ENCODE measurements at places on chromosomes 12 and 14. TPM values are rescaled to one million over a fixed set of nuclear protein-coding genes. Genes with fewer than 3 reads are reported as not detected.

The TAS2R9 gene
- not detected for total RNA-seq

The TMEM117 gene
- total RNA-seq: 0.80 TPM

The KCNJ8 gene
- 0.23 TPM for total RNA-seq

The MIS18BP1 gene
- 51.3 TPM for total RNA-seq

DNA sequence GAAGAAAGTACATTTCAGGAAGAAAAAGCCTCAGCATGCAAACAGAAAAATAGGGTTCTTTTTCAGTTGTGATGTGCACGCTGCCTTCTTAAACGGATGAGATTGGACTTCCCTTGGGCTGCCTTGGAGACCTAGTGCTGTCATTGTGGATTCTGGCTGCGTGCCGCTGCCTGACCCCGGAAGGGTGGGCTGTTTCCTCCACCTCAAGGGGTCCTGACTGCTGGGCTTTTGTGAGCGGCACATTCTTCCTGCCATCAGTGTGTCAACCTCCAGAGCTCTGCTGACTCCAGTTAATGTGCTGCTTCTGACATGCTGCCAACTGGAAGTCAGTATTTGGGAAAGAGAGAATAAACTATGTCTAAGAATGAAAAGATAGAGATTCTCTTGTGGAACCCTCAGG is 25.1 kb downstream of the CCNK start:
- H3K27me3 ChIP-seq: peaks cover 24% of the 10 kb centered on the region
- peaks cover 67% of the 10 kb centered on the region for H3K36me3 ChIP-seq
- no peak for DNase-seq
- H3K4me1 ChIP-seq: peaks cover 8% of the 10 kb centered on the region
- peak overlapping the region; percentile 21 for H3K4me3 ChIP-seq

DNA sequence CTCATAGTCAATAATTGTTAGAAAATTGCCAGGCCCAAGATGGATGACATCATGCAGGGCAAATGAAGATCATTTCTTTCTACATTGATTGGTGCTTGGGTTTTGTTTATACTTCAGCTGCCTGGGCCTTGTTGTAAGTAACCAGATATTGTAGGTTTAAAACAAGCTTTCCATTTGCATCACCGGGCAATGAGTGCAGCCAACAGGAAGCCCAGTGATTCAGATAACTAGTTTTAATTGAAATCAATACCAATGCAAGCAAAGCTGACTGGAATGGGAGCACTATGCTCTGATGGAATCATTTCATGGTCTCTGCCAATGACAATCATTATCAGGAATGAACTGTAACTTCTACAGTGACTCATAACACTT is 279.3 kb downstream of the DUSP6 start:
- peaks cover 1% of the 10 kb centered on the region for H3K27me3 ChIP-seq
- no peak overlapping the region for H3K27ac ChIP-seq
- H3K4me1 ChIP-seq: peaks cover 30% of the 10 kb centered on the region
- H3K36me3 ChIP-seq: no peaks in the 10 kb centered on the region
- no peak for DNase-seq
- no peak overlapping the region for H3K4me3 ChIP-seq

DNA sequence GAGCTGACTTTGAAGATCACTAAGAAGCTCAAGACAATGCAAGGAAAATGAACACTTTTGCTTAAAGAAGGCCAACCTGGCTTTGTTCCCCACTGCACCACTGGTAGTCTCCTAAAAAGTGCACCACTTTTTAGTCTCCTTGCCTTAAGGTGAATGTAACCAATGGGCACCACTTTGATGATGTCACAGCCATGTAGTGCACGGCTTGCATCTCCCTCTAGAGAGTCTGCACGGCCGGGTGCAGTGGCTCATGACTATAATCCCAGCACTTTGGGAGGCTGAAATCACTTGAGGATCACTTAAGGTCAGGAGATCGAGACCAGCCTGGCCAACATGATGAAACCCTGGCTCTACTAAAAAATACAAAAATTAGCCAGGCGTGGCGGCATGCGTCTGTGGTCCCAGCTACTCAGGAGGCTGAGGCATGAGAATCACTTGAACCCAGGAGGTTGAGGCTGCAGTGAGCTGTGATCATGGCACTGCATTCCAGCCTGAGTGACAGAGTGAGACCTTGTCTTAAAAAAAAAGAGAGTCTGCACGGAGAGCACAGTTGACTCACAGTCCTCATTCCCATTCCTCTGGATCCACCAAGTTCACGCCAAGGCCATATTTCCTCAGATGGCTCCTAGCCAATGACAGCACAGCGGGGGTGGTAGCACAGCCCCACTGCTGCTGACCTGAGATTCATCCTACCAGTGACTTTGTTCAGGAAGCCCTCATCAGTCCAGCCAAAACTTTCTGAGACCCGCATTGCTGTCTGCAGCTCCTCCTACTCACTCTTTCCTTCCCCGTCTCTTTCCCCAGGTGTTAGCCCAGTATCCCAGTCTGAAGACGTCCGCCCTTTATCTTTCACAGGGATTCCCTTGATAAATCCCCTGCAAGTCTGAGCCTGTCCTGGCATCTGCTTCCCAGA is 16.5 kb upstream of the IFT81 start:
- H3K36me3 ChIP-seq: peaks cover 4% of the 10 kb centered on the region
- H3K27ac ChIP-seq: no peak overlapping the region
- peaks cover 2% of the 10 kb centered on the region for H3K27me3 ChIP-seq
- DNase-seq: no peak

DNA sequence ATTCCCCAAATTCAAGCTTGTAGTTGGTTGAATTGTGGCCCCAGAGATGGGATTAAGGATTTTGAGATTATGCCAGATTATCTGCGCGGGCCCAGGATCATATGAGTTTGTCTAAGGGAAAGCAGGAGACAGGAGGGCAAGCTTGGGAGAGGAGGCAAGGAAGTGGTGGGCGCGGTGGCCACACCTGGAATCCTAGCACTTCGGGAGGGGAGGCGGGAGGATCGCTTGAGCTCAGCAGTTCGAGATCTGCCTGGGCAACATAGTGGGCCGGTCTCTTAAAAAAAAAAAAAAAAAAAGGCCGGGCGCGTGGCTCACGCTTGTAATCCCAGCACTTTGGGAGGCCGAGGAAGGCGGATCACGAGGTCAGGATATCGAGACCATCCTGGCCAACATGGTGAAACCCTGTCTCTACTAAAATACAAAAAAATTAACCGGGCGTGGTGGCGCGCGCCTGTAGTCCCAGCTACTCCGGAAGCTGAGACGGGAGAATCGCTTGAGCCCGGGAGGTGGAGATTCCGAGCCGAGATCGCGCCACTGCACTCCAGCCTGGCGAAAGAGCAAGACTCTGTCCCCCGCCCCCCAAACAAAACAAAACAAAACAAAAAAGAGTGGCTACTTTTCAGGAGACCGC is 881 bp upstream of the PUS1 start:
- H3K27ac ChIP-seq: peak overlapping the region; percentile 27
- peaks cover 7% of the 10 kb centered on the region for H3K27me3 ChIP-seq
- H3K4me1 ChIP-seq: peaks cover 5% of the 10 kb centered on the region
- peaks cover 14% of the 10 kb centered on the region for H3K36me3 ChIP-seq
- no peak for DNase-seq

DNA sequence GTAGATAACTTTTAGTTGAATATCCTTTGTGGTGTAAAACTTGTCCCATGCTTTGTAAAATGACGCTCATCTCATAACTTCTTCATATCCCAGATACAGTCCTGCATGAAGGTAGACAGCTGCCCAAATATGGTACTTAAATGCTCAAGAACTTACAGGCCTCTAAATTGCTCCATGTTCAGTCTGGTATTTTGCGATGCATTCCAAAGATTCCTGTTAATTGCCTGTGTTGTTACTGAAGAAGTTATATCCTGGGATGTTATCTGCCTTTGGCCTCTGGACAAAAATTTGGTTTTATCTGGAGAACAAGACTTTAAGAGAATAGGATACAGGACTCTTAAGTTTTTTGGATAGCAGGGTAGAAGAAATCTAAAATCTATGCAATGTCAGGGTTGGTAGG is 473.0 kb downstream of the PCNX1 start:
- no peak for DNase-seq
- no peaks in the 10 kb centered on the region for H3K27me3 ChIP-seq
- peaks cover 9% of the 10 kb centered on the region for H3K4me1 ChIP-seq
- no peak overlapping the region for H3K4me3 ChIP-seq
- H3K27ac ChIP-seq: peak overlapping the region; percentile 49

- H3K4me1 ChIP-seq: peaks cover 3% of the 10 kb centered on the region
- no peak overlapping the region for H3K27ac ChIP-seq
- H3K27me3 ChIP-seq: peaks cover 6% of the 10 kb centered on the region
Measured at GRCh38 chr12:1069846-1070245, 78.8 kb downstream of the ERC1 start.

- H3K4me3 ChIP-seq: no peak overlapping the region
- H3K27ac ChIP-seq: no peak overlapping the region
- H3K4me1 ChIP-seq: no peaks in the 10 kb centered on the region
- H3K36me3 ChIP-seq: no peaks in the 10 kb centered on the region
Measured at GRCh38 chr14:29264865-29265264, 498.3 kb downstream of the FOXG1 start.

DNA sequence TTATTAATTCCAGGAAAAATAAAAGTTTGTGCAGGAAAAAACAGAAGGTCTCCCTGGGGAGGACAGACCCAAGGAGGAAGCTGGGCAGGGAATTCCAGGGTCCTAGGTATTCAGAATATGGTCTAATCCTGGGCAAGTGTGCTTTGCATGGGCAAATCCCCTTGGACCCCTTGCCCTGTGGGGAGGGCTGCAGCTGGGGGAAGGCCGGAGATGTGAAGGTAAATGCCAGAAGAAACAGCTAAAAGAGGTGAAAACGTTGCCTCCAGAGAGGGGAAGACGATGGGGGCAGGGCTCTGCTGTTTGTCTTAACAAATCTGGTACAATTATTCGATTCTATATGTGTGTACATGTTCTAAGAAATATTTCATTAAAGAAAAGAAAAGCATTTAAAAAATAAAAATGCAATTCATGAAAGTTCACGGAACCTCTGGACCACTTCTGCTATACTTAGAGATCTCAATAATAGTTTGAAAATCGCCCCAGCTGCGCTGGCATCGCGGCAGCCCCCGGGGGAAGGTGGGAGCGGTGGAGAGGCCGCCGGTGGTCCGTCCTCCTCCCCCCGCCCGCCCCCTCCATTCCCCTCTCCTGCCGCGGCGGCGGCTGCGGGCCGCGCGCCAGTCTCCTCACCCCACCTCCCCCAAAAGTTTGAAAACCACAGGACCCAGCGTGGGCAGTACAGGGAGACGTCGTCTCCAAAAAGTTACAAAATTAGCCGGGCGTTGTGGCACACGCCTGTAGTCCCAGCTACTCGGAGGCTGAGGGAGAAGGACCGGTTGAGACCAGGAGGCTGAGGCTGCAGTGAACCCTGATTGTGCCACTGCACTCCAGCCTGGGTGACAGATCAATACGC is 1.5 kb upstream of the PRPF40B start:
- H3K4me1 ChIP-seq: peaks cover 18% of the 10 kb centered on the region
- no peak overlapping the region for H3K27ac ChIP-seq
- peak overlapping the region; percentile 89 for H3K4me3 ChIP-seq
- peaks cover 12% of the 10 kb centered on the region for H3K27me3 ChIP-seq

DNA sequence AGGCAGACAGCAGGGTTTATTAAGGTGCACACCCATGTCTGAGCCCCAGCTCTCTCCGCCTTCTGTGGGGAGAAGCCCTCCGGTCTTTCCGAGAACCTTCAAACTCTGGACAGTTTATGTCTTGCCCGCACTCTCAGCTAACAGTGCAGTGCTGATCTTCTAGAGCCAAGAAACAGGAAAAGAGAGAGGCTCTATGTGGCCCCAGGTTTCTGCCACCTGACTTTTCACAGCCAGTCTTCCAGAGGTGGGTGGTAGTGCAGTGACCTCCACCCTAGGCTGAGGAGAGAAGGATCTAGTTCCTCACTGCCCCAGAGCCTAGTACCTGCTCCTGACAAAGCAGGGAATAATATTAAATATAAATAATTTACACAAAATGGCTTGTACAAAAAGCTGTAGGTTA is 4.0 kb upstream of the SLC22A17 start:
- H3K4me3 ChIP-seq: peak overlapping the region; percentile 11
- H3K4me1 ChIP-seq: peaks cover 30% of the 10 kb centered on the region
- peaks cover 21% of the 10 kb centered on the region for H3K36me3 ChIP-seq

- H3K36me3 ChIP-seq: peaks cover 8% of the 10 kb centered on the region
- peaks cover 14% of the 10 kb centered on the region for H3K27me3 ChIP-seq
- H3K4me3 ChIP-seq: no peak overlapping the region
- no peak for DNase-seq
Measured at GRCh38 chr14:91420686-91421085, 3.1 kb upstream of the CCDC88C start.

DNA sequence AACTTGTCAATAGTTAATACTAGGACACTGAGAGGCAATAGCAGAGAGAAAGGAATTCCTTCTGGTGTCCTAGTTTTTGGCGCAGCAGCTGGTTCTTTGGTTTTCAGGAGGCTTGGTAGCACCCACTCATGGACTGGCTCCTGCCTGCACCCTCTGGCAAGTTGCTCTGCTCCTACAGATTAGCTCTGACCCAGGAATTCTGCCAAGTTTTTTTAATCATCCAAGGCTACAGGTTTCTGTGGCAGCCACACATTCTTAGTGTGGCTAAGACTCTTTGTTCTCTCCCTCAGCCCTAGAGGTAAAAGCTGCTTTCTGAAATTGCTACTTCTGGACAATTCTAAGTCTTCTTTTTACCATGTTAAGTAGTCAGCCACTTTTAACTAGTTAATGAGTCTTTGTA is 72.0 kb upstream of the FKBP4 start:
- H3K4me3 ChIP-seq: no peak overlapping the region
- no peaks in the 10 kb centered on the region for H3K4me1 ChIP-seq
- no peak for DNase-seq

DNA sequence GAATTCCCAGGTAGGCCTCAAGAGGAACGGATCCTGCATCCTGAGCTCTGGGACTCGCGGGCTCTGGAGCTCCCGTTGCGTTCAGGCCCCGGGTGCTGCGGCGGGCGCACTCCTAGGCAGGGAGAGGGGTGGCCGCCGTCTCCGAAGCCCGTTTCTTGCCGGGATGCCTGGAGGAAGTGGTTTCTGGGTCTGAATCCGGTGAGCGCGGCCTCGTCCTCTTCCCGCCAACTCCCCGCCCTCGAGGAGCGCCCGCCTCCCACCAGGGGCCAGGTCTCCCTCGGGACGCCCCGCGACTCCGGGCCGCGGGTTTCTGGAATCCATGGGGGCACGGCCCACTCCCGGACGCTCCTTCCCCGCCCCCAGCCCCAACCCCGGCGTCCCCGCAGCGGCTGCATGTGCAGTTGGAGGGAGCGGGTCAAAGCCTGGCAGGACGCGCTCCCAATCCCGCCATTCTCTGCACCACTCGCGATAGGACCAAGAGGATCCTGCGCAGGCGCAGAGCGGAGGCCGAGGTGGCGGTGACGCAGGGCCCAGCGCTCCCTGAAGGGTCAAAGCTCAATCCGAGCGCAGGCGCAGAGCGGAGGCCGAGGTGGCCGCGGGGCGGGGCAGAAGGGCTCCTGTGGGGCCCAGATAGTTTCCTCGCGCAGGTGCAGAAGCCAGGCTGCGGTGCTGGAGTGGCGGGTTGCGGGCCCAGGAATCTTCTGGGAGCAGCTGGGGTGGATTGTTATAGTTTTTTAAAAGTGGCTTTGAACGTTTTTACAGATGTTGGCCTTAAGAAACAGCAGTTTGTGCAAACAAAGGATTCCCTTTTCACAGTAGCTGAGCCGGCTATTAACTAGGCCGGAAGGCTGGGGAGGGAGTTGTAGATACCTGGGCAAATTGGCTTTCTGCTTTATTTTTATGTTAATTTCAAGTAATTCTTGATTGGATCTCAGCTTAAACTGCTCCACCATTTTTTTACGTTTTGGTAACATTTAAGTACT is 796.4 kb downstream of the AACS start:
- peaks cover 6% of the 10 kb centered on the region for H3K27me3 ChIP-seq
- H3K4me3 ChIP-seq: no peak overlapping the region
- H3K4me1 ChIP-seq: no peaks in the 10 kb centered on the region
- peaks cover 12% of the 10 kb centered on the region for H3K36me3 ChIP-seq
- DNase-seq: no peak

GRCh38 chr14:65428691-65429090 is 16.2 kb downstream of the FUT8 start:
- H3K27me3 ChIP-seq: no peaks in the 10 kb centered on the region
- H3K36me3 ChIP-seq: no peaks in the 10 kb centered on the region
- no peak overlapping the region for H3K4me3 ChIP-seq
- H3K4me1 ChIP-seq: peaks cover 1% of the 10 kb centered on the region
- no peak overlapping the region for H3K27ac ChIP-seq

Data from endothelial cell (in vitro differentiated cells).